Muscle of leg (tissue), 16 donors: ENCODE measurements at places on chromosomes 7 and 10. TPM values are rescaled to one million over a fixed set of nuclear protein-coding genes. Genes with fewer than 3 reads are reported as not detected.
A peak's percentile ranks its signal among the peaks of the same experiment; 100 is the strongest.

DNA sequence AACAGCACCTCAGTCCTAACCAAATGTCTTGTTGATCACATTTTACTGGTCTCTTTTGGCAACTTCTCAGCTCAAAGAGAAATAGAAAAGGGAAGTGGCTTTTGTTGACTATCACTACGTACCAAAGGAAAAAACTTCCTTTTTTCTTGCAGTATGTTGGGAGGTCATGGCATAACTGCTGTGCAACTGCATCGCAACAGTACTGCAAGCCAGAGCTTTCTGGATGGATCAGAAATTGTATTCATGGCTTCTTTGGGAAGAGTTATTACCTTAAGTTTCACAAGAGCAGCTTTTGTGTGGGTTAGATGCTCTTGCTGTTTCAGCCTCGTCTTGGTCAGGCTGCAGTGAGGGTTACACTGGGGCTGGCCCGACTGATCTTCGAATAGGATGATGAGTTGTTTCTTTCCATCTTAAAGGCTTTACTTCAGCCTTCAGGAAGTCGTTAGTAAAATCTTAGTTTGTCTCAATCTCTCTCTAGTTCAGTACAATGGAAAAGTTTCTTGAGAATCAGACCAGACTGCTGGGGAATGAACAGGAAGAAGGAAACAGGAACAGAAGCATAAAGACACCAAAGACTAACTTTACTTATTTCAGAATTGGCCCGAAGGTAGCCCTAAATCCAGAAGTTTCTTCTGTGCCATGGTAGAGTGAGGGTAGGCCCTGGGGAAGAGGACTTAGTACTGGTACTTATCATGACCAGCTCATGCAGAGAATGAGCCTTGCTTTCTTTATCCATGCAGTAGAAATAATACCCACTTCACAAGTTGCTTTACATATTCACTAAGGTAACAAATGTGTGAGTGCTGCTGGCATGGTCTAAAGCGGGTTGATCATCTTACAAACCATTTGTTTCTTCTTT is 153.6 kb downstream of the CELF2 start:
- peaks cover 4% of the 10 kb centered on the region for H3K4me1 ChIP-seq
- peak overlapping the region; percentile 38 for H3K27ac ChIP-seq
- H3K36me3 ChIP-seq, result peaks cover 27% of the 10 kb centered on the region
- H3K27me3 ChIP-seq, result no peaks in the 10 kb centered on the region
- H3K4me3 ChIP-seq, result no peak overlapping the region

DNA sequence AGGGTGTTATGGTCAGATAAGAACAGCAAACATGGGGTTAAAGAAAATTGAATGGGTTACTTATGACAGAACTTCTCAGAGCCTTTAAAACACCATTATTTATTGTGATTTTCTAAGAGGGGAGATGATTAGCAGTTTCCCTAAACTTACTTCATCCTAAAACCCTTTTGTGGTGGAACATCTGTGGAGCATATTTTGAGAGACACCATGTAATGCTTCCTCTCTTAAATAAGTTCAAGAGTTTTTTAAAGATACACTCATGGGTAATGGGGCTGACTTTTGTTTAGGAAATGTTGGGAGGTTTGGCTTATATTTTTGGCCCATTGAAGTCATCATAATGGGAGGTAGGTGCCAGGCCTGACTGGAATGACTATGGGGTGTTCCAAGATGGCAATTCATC is 8.4 kb upstream of the PDCD4 start:
- no peaks in the 10 kb centered on the region for H3K27me3 ChIP-seq
- peaks cover 68% of the 10 kb centered on the region for H3K4me1 ChIP-seq
- H3K27ac ChIP-seq, result peak overlapping the region; percentile 8
- peak; percentile 48 for DNase-seq
- H3K36me3 ChIP-seq, result no peaks in the 10 kb centered on the region
- no peak overlapping the region for H3K4me3 ChIP-seq

DNA sequence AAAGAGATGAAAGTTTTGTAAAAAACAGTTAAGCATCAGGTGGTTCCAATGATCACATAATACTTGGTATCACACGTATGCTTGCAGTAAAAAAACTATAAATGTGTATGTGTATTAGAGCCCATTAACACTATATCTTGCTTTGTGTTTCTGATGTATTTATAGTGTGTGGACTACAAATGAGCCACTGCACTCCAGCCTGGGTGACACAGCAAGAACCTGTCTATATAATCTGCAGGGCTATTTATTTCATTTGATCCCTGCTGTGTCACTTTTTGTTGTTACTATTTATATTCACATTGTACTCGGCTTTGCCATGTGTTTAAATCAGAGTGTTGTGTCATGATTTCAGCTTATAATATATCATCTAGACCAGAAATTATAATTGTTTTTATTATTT is 487.8 kb upstream of the TEX47 start:
- H3K4me3 ChIP-seq, result no peak overlapping the region
- DNase-seq, result peak; percentile 4
- H3K36me3 ChIP-seq, result no peaks in the 10 kb centered on the region

DNA sequence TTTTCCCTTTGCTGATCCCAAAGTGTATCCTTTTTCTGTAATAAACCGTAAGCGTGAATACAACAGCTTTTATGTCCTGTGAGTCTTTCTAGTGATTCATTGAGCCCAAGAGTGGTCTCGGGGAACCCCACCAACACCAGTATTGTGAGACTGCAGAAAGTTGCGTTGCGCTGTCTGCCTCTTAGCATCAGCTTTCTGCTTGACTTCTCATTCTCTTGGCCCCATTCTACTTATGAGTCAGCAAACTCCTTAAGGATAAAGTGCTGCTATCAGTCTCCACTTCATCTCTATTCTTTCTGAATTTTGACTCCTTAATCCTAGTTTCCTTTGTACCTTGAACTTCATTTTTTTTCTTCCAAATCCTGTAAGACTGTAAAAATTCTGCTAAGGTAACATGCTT is 184.3 kb upstream of the MBL2 start:
- H3K4me3 ChIP-seq, result no peak overlapping the region
- no peaks in the 10 kb centered on the region for H3K27me3 ChIP-seq
- peaks cover 4% of the 10 kb centered on the region for H3K4me1 ChIP-seq
- H3K27ac ChIP-seq, result no peak overlapping the region

DNA sequence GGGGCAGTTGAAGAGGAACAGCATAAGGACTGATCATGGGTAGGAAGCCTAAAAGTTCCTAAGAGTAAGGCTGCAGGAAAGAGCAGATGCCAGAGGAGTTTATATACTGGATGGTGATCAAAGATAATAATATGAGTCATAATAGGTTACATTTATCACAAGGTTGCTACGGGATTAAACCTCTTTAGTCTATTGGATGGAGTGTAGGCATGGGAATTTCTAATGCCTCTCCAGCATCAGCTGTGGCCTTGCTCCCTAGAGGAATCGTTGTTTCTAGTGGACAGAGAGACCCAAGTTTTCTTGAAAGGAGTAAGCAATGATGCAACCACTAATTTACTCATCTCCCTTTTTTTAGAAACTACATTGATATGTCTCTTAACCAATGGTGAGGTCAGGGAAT is 213.4 kb downstream of the GPR37 start:
- no peak overlapping the region for H3K4me3 ChIP-seq
- no peak for DNase-seq
- no peaks in the 10 kb centered on the region for H3K36me3 ChIP-seq
- H3K27ac ChIP-seq, result no peak overlapping the region

DNA sequence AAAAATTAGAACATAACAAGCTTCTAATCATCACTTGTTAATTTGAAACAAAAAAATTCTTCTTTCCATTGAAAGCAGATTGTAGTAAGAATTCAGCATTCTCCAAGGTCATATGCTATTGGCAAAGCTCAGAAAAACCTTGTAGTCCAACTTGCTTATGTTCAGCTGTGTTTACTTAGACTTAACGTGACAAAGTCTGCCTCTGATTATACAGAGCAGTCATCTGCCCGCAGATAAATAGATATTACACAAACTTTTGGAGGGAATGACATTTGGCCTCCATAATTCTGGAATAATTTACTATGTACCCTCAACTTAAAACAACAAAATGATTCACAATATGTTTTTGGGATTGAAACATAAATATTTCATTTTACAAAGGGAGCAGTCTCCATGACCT is 45.8 kb downstream of the MKX start:
- peaks cover 2% of the 10 kb centered on the region for H3K27me3 ChIP-seq
- peaks cover 5% of the 10 kb centered on the region for H3K4me1 ChIP-seq
- peak; percentile 79 for DNase-seq
- no peak overlapping the region for H3K27ac ChIP-seq

- H3K36me3 ChIP-seq, result no peaks in the 10 kb centered on the region
- H3K4me1 ChIP-seq, result no peaks in the 10 kb centered on the region
- no peaks in the 10 kb centered on the region for H3K27me3 ChIP-seq
- DNase-seq, result no peak
These were observed 32.3 kb downstream of the CAMK1D start for GRCh38 chr10:12381536-12382156.

GRCh38 chr10:26621889-26622711 is 75.4 kb upstream of the PDSS1 start:
- DNase-seq, result peak; percentile 5
- H3K27ac ChIP-seq, result no peak overlapping the region
- H3K4me1 ChIP-seq, result no peaks in the 10 kb centered on the region
- no peaks in the 10 kb centered on the region for H3K36me3 ChIP-seq
- H3K27me3 ChIP-seq, result peaks cover 14% of the 10 kb centered on the region

- H3K27ac ChIP-seq, result no peak overlapping the region
- no peaks in the 10 kb centered on the region for H3K4me1 ChIP-seq
- no peaks in the 10 kb centered on the region for H3K27me3 ChIP-seq
- H3K36me3 ChIP-seq, result no peaks in the 10 kb centered on the region
- DNase-seq, result no peak
- H3K4me3 ChIP-seq, result no peak overlapping the region
These were observed 166.2 kb downstream of the CHCHD3 start for GRCh38 chr7:132915647-132916046.

- H3K27ac ChIP-seq, result no peak overlapping the region
- no peak for DNase-seq
- H3K4me3 ChIP-seq, result no peak overlapping the region
- H3K36me3 ChIP-seq, result no peaks in the 10 kb centered on the region
These were observed 225.8 kb downstream of the PARD3 start for GRCh38 chr10:34589275-34589674.

GRCh38 chr10:99329554-99330346 is 594 bp downstream of the CNNM1 start:
- peaks cover 45% of the 10 kb centered on the region for H3K27me3 ChIP-seq
- peaks cover 7% of the 10 kb centered on the region for H3K4me1 ChIP-seq
- no peak overlapping the region for H3K27ac ChIP-seq

DNA sequence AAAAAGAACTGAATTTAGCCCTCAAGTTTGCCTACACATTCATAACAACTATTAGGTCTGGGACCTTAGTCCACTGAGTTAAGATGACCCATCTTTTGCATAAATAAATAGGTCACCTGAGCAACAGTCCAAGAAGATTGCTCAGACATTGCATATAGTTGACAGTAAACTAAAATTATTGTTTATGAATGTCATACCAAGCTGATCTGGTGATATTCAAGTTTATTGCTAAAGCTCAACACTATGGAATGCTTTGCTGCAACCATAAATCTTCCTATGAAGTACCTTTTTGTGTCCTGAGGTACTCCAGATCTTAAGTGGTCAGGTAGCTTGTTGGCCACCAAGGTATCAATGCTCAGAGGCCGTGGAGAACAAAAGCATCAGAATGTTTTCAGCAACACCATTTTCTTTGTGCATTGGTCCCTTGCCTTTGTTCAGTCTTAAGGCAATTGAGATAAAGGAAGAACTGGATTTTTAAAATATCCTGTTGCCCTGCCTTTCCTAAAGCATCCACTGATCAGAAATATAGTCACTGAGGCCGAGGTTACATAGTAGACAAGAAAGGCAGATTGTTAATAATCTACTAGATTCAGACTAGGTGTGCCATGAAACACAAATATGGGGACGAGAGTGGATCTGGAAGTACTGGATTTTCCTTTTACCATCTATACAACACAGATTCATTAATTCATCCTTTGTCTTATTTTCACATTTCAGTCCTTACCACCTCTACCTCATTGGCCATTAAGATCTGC is 321.3 kb downstream of the PTEN start:
- H3K27ac ChIP-seq, result no peak overlapping the region
- no peak overlapping the region for H3K4me3 ChIP-seq
- H3K4me1 ChIP-seq, result no peaks in the 10 kb centered on the region
- no peaks in the 10 kb centered on the region for H3K36me3 ChIP-seq

GRCh38 chr10:74947781-74948401 is 121.5 kb downstream of the KAT6B start:
- H3K4me1 ChIP-seq, result no peaks in the 10 kb centered on the region
- no peak for DNase-seq
- no peaks in the 10 kb centered on the region for H3K27me3 ChIP-seq
- H3K36me3 ChIP-seq, result no peaks in the 10 kb centered on the region
- H3K27ac ChIP-seq, result no peak overlapping the region

GRCh38 chr10:108238261-108238660 is 1073.8 kb upstream of the SORCS1 start:
- H3K27ac ChIP-seq, result no peak overlapping the region
- H3K4me3 ChIP-seq, result no peak overlapping the region
- H3K27me3 ChIP-seq, result no peaks in the 10 kb centered on the region
- DNase-seq, result no peak
- H3K36me3 ChIP-seq, result no peaks in the 10 kb centered on the region

- H3K27me3 ChIP-seq, result no peaks in the 10 kb centered on the region
- H3K36me3 ChIP-seq, result no peaks in the 10 kb centered on the region
- H3K4me3 ChIP-seq, result no peak overlapping the region
- no peak for DNase-seq
- H3K27ac ChIP-seq, result no peak overlapping the region
- H3K4me1 ChIP-seq, result no peaks in the 10 kb centered on the region
These were observed 86.0 kb upstream of the PODXL start for GRCh38 chr7:131642429-131642828.

GRCh38 chr7:126449611-126450268 is 803.0 kb downstream of the GRM8 start:
- no peak overlapping the region for H3K4me3 ChIP-seq
- H3K4me1 ChIP-seq, result no peaks in the 10 kb centered on the region
- H3K27me3 ChIP-seq, result no peaks in the 10 kb centered on the region
- H3K36me3 ChIP-seq, result no peaks in the 10 kb centered on the region

DNA sequence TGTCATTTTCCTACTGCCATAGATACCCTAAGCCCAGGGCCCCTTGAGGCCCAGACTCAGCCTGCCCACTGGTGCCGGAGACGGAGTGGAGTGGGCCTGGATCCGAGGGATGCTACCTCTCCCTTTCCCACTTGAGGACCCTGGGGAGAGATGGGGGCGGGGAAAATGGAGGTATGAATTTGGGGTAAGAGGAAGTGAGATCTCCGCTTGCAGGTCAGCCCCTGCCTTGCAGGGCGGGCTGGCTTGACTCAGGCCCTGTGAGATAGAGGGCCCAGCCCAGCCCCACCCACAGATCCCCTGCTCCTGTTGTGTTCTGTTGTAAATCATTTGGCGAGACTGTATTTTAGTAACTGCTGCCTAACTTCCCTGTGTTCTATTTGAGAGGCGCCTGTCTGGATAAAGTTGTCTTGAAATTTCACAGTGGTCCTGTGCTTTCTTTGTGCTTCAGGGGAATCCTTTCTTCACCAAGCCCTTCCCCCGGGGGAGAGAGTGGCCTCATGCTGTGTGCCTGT is 13.2 kb downstream of the YKT6 start:
- no peak for DNase-seq
- no peak overlapping the region for H3K4me3 ChIP-seq
- H3K27me3 ChIP-seq, result no peaks in the 10 kb centered on the region

The ZNF727 gene
- total RNA-seq, result 0.44 TPM

The DPP6 gene
- total RNA-seq, result 4.1 TPM

The C10orf62 gene
- not detected for total RNA-seq

The AEBP1 gene
- total RNA-seq, result 74.0 TPM

The LLCFC1 gene
- not detected for total RNA-seq

The CAMK2B gene
- total RNA-seq, result 5.9 TPM

The CALML5 gene
- total RNA-seq, result not detected

The OIT3 gene
- total RNA-seq, result 7.9 TPM

The PYROXD2 gene
- total RNA-seq, result 8.8 TPM

The MLXIPL gene
- 0.13 TPM for total RNA-seq

The LIPK gene
- total RNA-seq, result not detected
